Hematopoietic multipotent progenitor cell treated with erythropoietin and hydrocortisone succinate and interleukin-3 and kit ligand, for 17 days (in vitro differentiated cells): ENCODE measurements at places on chromosomes 5 and 9.

DNA sequence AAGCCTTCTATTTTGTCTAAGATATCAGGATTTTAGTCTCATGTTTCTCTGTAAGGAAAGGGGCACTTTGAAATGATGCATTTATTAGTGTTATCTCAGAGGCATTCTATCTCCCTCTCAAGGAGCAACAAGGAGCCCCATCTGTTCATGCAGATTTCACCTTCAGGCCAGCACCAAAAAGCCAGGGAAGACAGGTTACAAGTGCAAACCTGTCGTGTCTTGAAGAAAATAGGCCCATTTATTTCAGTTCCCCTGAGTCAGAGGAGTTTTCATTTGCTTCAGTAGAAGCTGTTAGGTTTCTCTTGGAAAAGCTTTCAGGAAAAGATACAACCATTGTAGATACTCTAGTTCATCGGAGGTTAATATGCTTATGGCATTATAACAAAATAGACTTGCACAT is 97.2 kb downstream of the SPOCK1 start:
- no peak for DNase-seq

DNA sequence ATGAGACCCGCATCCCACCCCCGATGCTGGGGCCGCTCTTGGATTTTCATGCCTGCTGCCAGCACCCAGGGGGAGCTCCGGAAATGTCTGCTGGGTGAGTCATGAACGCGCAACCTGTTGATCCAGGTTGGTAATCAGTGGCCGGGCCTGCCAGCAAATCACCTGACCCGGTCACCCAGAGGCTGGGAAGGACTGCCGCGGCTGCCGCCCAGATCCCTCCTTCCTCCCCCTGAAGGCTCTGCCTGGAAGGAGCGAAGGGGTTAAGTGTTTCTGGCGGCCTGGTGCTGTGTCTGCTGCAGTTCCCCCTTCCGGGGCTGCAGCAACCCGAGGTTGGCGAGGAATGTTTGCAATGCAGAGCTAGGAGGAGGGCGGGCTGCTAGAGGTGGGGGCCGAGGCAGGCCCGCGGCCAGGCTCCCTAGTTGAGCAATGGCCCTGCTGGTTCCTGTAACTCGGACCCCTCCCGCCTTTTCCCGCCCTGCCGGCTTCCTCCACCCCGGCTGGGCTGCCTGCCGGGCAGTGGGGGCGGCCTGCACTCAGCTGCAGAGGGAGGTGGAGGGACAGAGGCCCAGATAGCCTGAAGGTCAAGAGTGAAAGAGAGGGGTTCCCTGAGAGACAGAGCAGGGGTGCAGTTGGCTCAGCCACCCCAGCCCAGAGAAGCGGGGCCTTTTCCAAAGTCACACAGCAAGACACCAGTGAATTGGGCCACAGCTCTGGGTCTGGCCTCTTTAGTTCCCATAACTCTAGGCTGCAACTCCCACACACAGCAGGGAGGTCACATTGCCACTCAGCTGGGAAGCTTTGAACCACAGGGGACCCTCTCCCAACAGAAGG is 156.3 kb upstream of the IER5L start:
- no peak for DNase-seq

DNA sequence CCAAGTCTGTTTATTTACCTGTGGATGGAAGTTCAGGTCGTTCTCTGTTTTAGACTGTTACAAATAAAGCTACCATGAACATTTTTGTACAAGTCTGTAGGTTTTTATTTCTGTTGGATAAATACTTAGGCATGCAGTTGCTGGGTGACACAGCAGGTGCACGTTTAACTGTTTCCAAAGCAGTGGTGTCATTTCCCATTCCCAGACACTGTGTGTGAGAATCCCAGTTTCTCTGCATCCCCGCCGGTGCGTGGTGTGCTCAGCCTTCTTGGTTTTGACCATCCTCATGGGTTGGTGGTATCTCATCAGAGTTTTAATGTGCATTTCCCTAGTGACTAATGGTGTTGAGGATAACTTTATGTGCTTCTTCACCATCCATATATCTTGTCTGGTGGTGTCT is 27.2 kb downstream of the AHRR start:
- DNase-seq: no peak

DNA sequence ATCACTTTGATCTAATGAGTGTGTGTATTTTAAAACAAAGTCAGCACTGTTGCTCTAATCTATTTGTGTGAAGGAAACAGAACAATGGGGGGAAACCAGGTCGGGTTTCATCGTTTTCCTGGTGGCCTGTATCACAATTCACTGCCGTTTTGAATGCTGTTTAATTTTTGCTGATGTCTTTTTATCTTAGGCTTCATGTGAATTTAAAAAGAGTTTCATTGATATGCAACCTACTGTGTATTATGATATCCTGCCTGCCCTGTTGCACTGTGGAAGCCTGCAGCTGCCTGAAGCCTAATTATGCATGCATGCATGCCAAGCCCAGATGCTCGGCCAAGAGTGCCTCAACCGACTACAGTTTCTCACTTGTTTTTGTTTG is 307.5 kb downstream of the ZNF608 start:
- DNase-seq: no peak

DNA sequence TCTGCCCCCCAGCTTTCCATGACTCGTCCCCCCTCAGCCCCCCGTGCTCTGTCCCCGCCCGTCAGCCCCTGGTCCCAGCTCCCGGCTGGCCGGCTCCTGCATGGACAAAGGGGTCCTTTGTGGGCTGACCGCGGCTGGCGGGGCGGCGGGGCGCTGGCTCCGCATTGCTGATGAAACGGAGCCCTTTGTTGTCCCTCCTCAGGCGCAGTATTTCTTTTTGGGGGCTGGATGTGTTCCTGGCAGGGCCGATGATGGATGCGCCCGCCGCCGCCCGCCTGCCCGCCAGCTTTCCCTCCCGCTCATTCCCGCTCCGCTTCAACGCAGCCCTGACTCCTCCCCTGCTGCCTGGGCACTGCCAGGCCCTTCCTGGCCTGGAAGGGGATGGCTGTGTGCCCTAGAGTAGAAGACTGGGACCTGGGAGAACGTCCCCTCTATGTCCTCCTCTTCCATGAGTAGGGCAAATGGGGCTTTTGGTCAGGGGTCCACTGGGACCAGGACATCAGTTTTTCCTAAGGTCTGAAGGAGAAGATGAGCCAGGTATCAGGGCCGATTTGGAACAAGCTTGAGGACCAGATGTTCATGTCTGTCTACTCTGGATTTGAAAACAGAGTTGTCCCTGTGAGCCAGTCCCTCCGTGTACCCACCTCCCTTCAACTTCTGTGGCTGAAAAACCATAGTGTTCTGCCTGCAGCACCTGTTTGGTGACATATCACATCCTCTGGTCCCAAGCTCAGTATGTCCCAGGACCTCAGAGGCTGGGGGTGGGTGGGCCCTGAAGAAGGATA is 29.0 kb downstream of the CXXC5 start:
- DNase-seq: no peak

DNA sequence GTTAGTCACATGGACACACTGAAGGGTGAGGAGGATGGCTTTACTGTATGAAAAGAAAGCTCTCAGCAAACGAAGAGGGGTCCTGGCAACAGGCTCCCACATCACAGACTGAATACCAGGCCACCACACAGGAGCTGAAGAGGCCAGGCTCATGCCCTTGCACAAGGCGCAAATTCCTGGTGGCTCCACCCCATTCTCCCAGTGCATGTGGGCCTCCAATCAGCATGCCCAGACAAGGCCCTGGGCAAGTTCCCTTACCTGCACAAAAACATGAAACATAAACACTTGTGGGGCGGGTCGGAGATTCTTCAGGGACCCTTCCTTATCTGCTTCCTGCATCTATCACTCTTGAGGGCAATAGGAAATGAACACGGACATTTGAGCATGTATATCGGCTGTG is 935.8 kb upstream of the EDIL3 start:
- no peak for DNase-seq

DNA sequence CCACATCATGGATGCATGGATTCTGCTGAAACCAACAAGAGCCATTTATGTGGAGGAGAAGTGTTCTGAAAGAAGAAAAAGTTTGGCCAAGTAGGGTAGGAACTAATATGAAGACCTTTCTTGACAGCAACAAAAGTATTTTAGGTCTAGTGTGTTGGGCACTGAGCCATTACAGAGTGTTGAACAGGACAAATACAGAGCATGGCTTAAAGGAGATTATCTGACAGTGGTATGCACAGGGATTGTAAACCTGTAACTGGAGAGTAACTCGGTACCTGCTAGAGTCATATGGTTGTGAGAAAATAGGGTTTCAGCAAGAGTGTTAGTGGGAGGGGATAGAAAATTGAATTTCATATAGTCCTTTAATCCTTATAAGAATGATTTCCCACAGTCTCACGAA is 513.2 kb upstream of the WWC1 start:
- DNase-seq: no peak

- DNase-seq: no peak
Observed at GRCh38 chr9:4904322-4905134, 80.5 kb upstream of the JAK2 start.

DNA sequence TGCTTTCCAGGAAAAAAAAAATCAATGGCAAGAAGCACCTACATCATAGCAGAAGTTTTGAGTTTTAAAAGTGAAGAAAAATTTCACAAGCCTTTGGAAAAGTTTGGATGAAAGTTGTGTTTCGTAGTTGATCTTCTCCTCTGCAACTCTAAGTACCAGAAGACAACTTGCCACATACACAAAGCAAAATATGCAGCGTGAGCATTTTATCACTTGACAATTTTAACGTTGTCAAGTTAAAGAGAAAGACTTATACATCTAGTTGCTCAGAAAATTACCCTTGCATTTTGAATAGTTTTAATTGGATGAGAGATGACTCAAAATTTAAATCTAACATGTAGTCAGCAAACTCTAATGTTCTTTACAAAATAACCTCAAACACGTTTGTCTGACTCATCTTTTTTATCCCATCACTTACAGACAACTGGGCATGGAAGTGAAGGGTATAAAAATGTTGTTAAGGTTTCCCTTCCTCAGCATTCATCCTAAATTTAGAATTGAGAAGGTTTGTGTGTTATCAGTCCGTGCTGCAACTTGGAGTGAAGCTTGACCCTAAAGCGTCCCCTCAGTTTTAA is 213.4 kb downstream of the MARCHF11 start:
- no peak for DNase-seq
